Left renal pelvis (tissue), 4 donors: ENCODE measurements at places on chromosomes 2 and 18.

DNA sequence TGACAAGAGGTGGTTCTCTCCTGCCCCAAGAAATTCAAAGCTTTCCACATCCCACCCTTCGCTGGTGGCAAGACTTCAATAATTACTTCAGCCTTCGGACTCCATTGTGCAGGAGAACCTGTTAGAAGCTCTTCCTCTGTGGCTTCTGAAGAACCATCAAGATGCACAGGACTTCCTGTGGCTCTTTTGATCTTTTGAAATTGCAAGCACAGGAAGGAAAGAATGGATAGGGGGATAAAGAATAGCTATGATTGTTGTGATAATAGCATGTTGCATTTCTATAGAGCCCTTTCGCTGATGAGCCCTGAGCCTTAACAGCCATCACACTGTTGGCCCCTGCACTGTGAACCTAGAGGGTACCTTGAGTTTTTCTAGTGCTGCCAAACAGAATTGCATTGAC lies 7.4 kb downstream of the EPAS1 start:
- DNase-seq, result no peak

DNA sequence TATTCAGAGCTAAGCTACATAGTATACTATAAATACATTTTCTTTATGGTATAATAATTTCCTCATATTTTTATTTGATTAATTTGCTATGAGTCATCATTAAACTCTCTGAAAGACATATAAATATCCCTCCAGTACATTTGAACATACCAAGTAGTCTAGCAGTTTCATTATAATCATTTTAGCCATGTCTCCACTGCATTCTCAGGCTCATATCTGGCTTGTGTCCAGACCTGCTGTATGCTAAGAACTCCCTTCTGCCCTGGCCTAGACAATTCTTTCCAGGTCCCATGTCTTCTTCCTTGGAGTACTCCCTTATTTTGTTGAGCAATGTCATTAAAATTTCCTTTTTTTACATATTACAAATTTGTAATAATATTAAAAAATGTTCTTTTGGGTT lies 16.6 kb upstream of the DYNC1I2 start:
- DNase-seq, result no peak

GRCh38 chr2:61671561-61672315 lies 133.6 kb upstream of the XPO1 start:
- DNase-seq, result no peak

GRCh38 chr2:143477714-143478443 lies 348.7 kb downstream of the ARHGAP15 start:
- no peak for DNase-seq

- DNase-seq, result no peak
Observed at GRCh38 chr18:31204833-31205232, 42.2 kb upstream of the DSC1 start.

DNA sequence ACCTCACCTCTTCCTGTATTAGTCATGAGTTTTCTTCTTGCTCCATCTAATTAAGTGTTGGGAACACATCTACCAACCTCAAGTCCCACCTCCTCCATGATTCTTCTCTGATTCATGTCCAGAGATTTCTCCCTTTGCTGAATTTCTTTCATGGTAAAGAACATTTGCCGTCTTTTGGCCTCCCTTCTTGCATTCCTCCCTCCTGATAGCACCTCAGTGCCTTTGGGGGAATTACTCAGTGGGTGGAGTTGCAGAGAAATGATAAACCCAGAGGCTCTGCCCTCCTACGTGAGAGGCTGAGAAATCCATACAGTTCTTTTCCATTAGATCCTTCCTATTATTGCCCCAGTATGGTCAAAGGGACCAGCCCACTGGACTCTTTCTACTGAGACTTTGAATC lies 651.9 kb downstream of the SLC4A3 start:
- no peak for DNase-seq

DNA sequence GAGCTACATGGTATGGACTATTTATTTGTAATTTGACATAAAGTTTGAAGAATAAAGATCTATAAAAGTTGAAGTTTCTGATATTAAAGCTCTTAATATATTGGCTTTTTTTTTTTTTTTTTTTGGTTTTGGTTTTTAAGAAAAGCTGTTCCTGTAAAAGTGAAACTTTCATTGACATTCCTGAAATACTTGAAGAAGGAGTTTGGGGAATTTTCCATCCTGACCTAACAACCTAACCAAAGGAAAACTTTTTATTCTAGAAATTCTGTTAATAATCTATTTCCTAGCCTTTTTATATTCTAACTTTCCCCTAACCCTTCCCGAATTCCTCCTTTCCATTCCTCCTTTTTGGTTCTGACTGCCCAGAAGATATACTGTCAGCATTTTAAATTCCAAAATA lies 83.7 kb downstream of the ACSL3 start:
- DNase-seq, result no peak

GRCh38 chr2:54903736-54904554 lies 146.3 kb downstream of the RTN4 start:
- no peak for DNase-seq

DNA sequence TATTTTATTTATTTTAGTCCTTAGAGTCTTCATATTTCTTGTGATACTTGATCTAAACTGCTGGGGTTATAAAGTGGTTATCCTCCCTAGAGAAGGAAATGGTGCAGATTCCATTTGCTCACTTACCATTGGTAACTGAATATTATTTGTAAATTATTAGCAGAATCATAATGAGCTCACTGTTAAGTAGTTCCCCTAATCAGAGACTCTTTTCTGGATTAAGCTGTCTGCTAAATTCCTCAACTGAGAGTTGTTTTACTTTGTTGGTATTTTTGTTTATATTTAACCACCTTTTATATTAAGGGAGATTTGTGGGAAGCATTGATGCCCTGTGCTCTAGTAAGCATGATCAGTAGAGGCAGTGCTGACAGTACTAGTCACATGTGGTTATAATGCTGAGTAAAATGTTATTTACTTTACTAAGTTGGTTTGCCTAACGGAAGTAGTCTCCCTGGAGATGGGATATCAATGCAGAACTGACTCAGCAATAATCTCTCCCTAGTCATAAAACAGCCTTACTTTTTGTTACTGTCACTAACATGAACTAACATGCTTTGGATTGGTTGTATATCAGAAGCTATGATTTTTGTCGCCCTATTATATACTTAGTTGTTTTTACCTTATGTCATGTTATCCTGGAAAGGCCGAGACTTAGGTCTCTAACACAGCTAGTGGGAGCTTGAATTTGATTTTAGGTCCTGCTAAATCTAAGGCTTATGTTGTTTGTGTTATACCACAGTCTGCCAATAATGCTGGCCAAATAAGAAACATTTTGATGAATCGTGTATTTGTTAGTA lies 166.7 kb downstream of the MCFD2 start:
- no peak for DNase-seq

DNA sequence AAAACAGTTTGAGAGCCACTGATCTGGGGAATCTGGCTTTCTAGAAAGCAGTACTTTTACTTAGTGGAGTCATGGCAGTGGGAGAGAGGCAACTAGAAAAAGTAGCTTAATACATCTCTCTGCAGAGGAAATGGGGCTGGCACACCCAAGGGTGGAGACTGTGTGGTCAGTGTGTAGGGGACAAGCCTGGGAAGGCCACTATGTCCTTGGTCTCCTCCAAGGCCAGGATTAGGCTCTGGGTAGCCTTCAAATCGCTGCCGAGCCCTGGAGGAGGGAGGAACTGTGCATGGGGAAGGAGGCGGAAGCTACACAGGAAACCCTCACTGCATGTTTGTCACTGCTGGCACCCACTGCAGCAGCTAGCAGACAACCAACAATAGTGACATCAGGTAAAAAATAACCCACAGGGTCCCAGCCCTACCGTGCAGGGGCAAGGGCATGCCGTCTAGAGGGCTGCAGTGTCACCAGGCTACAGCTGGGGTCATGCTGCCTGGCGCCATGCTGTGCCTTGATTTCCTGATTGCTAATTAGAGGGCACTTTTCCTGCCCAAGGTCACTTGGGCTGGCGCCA lies 34.8 kb downstream of the LBH start:
- DNase-seq, result no peak

DNA sequence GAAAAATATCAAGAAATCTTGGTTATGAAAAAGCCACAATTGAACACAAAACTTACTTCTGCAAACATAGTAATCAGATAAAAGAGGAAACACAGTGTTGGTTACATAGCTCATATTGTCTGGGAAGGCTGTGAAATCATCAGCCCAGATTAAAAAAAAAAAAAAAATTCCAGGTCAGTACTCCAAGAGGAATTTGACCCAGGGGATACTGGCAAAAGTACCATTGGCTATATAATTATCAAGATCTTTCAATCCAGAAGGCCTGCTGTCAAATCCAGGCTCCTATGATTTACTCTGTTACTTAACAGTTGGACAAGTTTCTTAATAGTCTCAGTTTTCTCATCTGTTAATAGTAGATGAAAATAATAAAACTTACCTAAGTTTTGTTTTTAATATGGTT lies 12.9 kb upstream of the IKZF2 start:
- no peak for DNase-seq

- no peak for DNase-seq
Observed at GRCh38 chr2:134466141-134466540, 212.3 kb downstream of the MGAT5 start.

GRCh38 chr2:126946318-126947102 lies 47.8 kb downstream of the TEX51 start:
- DNase-seq, result no peak

DNA sequence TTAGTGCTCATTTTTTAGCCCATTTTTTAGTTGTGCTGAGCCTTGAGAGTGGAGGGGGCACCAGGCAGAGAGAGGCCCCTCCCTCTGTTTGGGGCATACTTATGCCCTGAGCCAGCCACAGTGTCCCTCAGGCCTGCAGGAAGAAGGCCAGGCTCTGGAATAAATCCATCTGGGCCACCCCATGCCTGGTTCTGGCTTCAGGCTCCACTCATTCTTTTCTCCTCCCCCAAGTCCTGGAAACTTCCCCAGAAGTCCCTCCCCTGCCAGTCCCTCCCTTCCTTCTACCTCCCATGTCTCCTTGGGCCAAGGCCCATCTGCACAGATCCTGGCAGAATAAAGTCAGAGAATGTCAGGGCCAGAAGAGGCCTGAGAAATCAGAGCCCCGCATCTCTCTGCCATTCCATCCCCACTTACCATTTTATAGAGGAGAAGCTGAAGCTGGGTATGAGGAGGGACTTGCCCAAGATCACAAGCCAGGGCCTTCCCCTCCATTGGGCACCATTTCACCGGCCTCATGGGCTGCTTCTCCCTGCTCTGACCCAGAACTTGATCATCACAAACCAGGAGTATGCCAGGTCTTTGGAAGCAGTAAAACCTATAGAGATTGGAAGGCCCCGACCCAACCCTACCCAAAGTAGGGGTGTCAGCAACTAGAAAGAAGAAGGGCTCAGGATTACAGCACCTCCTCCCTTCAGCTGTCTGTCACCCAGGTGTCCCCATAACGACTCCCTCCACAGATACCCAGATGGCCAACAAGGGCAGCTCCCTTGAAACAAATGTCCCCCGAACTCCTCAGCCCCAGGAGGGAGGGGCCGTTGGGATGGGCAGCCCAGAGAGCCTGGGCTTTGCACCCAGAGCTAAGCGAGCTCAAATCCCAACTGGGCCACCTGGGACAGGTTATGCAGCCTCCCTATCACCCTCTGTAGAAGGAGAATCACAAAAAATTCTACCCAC lies 108.4 kb downstream of the POLR1A start:
- no peak for DNase-seq

GRCh38 chr18:10059610-10060468 lies 146.0 kb downstream of the VAPA start:
- DNase-seq, result no peak

GRCh38 chr18:47724186-47724975 lies 206.1 kb downstream of the SMAD2 start:
- DNase-seq, result no peak

DNA sequence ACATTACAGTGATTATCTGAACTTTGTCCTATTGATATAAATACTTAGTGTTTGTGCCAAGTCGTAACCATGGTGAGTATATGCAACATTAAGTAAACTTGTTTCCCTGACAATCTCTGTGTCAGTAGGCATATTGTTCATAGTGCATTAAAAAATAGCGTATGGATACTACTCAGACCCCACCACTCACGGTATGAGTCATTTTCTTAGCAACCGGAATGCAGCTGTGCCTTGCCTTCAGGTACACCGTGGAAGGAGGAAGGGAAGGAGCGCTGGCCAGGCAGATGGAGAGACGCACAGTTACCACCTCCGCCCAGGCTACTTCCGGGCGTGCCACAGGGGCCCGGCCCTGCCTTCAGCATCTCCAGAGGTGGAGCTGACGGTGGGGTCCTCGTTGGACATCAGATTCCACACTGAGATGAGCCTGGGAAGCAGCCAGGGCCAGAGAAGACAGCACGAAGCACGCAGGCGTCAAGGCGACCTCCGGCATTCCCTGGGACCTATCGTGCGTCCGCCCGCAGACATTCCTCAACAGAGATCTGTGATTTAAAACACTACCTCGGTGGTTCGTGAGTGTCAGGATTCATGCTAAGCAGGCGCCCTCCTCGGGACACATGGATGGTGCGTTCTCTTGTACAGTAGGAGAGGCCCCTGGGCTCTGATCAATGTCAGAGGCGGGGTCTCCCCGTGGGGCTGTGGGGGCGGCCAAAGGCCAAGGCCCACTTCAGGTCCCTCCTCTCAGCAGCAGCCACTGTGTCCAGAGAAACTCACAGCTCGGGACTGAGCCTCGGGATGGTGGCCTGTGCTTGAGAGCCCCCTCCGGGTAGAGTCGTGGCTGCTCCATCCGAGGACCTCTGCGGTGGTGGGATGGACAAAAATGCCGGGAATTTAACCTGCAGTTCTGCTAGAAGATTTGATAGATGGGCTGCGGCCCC lies 82.2 kb upstream of the HDAC4 start:
- no peak for DNase-seq

- DNase-seq, result no peak
Observed at GRCh38 chr2:2804528-2804927, 473.5 kb upstream of the MYT1L start.
